ENCODE measurements at places on chromosomes 2 and 18.

- no peak for DNase-seq
These were observed 47.2 kb upstream of the XPO1 start for GRCh38 chr2:61585383-61585782.

DNA sequence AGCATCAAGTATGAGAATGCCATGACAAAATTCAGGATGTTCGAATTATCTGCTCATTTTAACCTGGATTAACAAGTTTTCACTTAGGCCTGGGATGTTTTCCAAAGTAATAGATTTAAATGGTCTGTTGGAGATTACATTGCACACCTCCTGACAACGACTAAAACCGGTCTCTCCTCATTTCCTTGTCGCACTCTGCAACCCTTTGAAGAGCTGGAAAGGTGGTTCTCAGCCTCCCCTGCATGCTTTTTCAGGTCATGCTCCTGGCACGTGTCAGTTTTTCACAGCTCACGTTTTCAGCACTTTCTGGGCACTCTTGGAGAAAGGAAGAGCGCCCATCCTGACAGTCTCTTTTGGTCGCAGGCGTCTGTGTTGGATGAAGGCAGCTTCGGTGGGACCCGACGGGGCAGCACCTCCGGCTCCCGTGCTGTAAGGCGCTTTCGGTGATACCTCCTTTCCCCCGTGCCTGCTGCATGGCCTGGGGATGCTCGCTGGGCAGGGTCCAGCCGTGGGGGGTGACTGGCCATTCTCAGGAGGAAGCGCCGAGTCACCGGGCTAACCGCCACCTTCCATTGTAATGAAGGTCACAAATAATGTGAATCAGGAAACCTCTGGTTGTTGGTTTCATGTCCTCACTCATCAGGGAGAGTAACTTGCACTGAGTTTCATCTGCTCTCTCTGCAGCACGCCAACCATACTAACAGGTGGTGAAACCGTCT, 63.5 kb upstream of the RBM44 start:
- no peak for DNase-seq

DNA sequence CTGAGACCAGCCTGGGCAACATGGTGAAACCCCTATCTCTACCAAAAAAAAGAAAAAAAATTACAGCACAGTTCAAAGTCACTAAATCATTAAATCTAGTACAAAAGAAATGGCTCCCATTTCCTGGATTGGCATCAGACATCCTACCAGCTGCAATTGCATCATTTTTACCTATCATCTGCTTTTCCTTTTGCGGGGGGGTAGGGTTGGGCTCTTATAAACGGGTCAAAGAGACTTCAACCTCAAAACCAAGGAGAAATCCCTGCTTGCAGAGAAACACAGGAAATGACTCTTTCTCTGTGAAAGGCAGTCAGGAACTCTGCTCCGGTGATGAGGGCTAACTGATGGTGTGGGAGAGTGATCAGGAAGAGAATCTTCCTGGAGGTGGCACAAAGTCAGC, 45.3 kb upstream of the RFX8 start:
- no peak for DNase-seq

DNA sequence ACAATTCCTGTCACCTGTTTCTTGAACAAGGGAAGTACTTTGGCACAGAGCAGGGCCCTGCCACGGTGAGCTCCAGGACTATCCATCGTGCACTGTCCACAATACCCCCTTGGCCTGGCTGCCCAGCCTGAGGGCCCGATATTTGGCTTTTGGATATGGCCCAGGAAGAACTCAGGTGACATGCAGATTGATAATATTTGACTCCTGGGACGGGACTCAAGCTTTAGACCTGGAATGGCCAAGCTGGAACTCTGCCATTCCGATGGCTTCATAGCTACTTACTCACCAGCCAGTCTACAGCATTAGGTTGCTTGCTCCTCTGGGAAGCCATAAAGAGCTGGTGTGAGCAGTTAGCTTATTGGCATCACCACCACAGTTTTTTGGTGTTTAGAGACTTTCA, 26.6 kb downstream of the EML6 start:
- DNase-seq: no peak

DNA sequence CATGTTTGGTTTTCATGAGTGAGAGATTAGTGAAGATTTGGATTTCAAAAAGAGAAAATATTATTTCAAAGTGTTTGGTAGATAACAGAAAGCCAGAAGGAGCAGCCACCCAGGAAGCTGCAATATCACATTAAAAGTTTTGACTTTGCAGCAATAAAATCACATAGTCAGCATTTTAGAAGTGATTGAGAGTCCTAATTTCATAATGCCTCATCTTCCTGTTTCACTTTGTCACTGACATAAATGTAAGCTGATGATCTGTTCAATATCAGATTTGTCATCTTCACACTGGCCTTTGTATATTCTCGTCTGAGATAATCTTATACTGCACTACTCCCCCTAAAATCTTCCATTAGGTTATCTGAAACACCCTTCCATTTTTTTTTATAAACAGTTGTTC, 690.5 kb downstream of the ADCYAP1 start:
- no peak for DNase-seq

- no peak for DNase-seq
These were observed 90.0 kb downstream of the CDH2 start for GRCh38 chr18:28086670-28087552.

DNA sequence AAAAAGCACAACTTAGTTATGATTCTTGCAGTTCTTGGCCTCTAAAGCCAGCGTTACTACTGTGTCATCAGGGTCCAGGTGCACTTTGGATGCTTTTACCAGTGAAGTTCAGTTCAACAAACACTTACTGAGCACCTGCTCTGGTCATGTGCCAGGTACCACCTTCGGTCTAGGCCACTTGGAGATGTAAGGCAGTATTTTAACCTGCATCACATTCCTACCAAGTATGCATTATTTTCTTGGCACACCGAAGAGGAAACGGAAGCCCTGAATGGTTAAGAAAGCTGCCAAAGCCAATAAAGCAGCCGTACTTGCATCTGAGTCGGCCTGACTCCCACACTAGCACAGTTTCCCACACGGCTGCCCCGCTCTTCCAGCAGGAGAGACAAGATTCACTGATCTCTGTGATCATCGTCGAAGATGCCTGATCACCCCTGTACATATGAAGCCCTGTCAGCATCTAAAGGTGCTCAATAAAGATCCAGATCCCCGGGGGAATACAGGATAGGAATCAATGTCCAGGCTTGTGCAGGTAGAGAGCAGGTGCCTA, 427.1 kb downstream of the EIPR1 start:
- no peak for DNase-seq

DNA sequence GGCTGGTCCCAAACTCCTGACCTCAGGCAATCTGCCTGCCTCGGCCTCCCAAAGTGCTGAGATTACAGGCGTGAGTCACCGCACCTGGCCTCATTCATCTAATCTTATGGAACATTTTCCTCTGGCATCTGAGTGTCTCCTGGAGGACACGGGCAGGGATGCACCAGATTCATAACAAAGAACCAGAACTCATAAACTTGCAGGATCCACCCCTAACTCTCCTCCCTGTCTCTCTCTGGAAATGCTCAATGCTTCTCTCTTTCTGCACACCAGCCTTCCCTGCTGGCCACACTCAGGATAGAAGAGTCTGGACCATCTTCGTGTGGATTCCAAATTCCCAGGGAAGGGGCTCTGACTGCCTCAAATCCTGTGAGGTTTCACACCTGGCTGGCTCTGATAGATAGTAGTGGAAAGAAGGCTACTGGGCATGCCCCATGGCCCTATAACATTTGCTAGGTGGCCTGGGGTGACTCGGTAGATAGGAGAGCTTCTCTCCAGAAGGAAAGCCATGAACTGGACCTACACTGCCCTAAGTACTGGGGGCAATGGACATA, 483.2 kb upstream of the GYPC start:
- DNase-seq: no peak

DNA sequence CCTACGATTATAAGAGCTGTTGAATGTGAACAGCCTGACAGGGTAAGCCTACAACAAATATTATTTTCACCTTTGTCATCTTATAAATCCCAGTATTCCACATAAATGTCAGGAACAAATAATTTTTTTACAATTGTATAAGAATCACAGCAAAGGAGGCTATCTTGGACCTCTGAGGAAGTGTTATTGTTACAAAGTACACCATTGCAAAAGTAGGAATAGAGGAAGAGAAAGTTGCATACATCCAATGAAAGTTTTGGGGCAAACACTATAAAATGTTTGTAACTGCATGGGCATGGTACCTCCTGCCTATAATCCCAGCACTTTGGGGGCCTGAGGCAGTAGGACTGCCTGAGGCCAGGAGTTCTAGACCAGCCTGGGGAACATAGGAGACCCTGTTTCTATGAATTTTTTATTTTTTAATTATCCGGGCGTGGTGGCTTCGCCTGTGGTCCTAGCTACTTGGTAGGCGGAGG, 715 bp upstream of the MEMO1 start:
- DNase-seq: no peak

DNA sequence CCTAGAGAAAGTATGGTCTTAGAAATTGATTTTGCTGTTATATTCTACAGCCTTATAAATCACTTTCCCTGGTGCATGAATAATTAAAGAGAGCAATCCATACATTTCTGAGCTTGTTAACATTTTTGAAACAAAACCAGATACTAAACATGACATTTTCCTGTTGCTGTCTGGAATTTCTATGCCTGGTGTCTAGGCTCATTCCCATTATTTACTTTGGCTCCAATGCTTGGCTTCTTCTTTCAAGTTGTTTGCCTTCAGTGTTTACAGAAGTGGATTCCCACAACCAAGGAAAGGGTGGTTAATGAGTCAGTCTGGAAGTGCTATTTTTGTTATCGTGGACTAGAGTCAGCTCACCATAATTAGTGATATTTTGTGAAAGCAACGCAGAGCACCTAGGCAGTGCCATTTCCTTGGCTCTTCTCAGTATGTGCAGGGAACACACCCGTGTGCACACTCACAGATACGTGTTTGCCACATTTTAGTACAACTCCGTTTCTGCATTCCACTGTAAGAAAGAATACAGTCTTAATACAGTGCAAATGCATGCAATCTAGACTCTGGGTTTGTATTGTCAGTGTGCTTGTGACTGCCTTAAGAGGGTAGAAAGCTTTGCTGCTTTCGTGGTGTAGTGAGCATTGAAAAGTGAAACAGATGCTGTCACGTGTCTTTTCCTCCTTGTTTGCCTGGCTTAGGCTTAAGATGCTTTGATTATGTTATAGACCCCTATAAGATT, 185.0 kb upstream of the RASGRP3 start:
- no peak for DNase-seq

DNA sequence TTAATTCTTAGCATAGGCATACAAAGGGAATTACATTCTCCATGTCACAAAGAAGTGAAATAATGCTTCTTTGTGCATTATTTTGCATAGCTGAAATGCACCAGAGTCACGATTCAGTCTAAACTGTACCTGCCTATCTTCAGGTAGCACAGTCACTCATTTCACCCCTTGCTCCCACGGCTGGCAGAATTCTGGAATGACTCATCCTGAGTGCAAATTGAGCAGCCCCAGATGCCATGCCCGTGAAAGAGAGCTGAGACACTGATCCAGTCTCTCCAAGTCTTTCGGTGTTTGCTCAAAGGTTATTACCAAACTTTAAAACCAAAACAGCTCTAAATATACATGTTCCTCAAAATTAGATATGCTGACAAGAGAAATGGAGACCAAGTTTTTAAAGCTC, 168.3 kb upstream of the POU3F3 start:
- no peak for DNase-seq

DNA sequence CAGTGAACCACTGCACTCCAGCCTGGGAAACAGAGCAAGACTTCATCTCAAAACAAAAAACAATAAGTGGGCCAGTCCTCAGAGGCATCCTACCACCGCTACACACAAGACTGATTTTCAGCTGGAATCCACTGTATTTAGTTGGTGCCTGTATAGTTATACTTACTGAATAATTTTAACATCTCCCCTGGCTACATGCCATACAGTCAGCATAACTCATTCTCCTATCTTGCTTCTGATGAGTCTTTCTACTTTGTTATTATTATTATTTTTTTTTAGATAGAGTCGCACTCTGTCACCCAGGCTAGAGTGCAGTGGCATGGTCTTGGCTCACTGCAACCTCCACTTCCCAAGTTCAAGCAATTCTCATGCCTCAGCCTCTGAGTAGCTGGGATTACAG, 19.9 kb upstream of the CAB39 start:
- DNase-seq: no peak

- DNase-seq: no peak
These were observed 72.2 kb upstream of the AGAP1 start for GRCh38 chr2:235421618-235422017.

DNA sequence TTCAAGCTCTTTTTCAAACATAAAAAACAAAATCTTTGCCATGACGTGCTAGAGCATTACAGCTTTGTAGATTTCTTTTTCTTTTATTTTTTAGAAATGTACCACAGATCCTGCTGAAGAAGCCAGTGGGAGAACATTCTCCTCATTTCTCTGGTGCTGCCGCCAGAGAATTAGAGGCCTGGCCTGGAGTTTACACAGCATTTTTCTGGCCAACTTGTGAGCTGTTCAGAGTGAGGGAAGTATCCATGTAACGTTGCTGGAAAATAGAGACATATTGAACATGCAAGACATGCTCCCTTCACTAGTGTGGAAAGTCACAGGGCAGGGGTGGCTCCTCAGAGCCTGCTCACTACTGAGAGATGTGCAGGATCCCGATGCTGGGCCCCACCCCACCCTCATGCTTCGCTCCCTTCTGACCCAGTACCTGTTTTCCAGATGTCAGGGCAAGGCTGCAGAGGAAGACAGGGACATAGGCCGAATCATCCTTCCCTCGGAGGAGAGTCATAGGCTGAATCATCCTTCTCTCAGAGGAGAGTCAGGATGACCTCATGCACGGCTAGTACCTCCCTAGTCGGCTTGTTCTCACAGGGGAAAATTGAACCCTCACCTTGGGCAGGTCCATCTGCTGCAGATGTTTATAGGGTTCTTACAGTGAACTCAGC, 298.5 kb downstream of the INSIG2 start:
- DNase-seq: no peak

GRCh38 chr2:219726916-219727315, 99.5 kb downstream of the SLC4A3 start:
- DNase-seq: no peak

DNA sequence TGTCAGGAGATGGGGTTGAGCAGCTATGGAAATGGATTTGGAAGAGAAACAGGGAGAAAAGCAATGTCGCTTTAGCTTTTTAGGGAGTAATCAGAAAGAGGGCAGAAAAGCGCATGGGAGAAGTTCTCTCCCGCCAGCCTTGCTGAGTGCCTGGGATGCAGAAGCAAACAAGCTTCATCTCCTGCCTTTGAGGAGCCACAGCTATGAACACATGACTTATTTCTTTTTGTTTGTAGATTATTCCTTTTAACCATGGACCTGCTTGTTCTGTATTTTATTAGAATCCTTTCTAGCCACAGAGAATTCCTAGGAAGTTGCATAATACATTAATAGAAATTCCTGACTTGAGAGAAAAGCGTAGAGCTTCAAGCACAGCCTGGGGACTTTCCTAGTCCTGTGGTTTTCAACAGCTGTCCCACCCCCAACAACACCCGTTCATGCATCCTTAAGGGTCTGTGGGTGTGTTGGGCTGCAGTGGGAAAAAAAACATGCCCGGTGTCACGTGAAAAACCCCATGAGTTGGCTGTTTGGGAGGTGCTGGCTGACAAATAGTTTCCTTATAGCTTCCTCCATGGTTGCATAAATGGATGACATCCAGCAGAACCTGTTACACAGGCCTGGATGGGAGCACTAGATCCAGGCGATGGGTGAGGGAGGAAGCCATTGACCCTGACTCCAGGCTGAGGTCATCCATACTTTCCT, 14.9 kb downstream of the SLC9A4 start:
- DNase-seq: no peak

- DNase-seq: no peak
These were observed 90.6 kb downstream of the POU3F3 start for GRCh38 chr2:104944495-104944894.

Measured in stimulated activated CD8-positive, alpha-beta memory T cell treated with anti-CD3 and anti-CD28 coated beads, Interleukin-15, amount 100 ng/mL, for 24 hours (primary cell).